ENCODE measurements at places on chromosomes 1 and 21.

DNA sequence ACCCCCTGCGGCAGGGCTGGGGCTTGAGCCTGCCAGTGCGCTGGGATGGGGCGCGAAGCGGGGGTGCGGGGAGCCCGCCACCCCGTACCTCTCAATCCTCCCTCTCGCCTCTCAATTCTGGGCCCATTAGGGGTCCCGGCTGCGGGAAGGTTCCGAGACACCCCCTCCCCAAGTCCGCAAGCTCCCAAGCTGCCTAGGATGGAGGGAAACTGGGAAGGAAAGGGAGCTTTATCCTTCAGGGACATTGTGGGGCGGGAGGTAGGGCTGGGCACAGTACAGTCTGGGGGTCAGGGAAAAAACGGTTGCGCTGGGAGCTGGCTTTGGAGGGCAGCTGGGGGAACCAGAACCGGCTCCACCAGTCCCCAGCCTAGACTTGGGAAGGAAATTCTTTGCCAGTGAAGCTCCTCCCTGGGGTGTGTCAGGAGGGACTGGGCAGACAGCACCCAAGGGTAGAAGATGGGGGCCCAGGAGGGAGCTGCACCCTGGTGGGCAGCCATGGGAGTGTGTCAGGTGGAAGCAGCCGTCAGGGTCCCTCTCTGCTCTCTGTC, 904 bp downstream of the GJB3 start:
- no peak for DNase-seq

DNA sequence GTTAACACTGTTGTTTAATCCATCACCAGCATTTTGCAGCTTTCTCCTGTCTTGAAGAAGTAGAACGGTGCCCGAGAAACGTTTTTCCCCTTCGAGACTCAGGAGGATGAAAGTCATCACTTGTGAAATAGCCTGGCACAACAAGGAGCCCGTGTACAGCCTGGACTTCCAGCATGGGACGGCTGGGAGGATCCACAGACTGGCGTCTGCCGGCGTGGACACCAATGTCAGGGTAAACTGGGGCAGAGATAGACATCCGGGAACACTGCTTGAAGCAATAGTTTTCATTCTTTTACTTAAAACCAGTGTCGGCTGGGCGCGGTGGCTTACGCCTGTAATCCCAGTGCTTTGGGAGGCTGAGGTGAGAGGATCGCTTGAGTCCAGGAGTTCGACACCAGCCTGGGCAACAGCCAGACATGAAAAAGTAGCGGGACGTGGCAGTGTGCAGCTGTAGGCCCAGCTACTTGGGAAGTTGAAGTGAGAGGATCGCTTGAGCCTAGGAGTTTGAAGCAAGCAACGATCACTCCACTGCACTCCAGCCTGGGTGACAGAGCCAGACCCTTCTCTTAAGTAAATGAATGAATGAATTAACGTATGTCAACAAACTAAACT, 945 bp downstream of the CHAF1B start:
- DNase-seq, result no peak

GRCh38 chr1:210499956-210500355, 171.3 kb downstream of the HHAT start:
- no peak for DNase-seq

- DNase-seq, result no peak
Measured at GRCh38 chr21:40299451-40299850, 432.2 kb downstream of the PCP4 start.

DNA sequence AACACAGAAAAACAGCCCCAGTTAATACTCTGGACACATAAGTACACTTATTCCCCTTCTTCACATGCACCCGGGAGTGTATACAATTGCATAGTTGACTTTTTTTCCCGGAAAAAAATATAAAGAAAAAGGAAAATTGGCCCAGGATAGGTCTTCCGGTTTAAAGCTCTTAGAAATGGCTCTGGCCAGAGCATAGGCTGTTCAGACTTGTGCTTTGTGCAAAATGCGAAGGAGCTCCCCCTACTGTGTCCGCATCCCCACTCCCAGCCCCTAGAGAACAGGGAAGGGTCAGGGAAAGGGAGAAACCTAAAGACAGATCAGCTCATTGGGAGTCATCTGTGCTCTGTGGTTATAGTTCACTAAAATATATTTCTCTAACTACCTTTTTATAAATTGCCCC, 5.5 kb upstream of the MTMR11 start:
- no peak for DNase-seq

DNA sequence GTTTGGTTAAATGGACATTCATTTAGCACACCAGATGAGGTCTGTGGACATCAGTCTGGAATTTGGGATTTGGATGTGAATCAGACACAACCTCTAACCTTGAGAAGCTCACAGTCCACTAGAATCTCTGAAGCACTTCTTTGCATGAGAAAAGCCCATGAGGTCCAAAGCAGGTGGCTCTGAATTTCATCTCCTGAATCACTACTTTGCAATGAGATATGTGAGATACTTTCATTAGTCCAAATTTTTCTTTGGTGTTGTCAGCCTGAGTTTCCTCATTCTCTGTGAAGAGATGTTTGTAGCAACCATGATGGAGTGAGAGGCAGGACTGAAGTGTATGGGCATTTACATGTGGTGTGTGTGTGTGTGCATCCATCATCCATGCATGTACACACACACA, 16.5 kb upstream of the LCE2D start:
- DNase-seq, result no peak

GRCh38 chr1:230270185-230270558, 156.0 kb downstream of the PGBD5 start:
- no peak for DNase-seq

DNA sequence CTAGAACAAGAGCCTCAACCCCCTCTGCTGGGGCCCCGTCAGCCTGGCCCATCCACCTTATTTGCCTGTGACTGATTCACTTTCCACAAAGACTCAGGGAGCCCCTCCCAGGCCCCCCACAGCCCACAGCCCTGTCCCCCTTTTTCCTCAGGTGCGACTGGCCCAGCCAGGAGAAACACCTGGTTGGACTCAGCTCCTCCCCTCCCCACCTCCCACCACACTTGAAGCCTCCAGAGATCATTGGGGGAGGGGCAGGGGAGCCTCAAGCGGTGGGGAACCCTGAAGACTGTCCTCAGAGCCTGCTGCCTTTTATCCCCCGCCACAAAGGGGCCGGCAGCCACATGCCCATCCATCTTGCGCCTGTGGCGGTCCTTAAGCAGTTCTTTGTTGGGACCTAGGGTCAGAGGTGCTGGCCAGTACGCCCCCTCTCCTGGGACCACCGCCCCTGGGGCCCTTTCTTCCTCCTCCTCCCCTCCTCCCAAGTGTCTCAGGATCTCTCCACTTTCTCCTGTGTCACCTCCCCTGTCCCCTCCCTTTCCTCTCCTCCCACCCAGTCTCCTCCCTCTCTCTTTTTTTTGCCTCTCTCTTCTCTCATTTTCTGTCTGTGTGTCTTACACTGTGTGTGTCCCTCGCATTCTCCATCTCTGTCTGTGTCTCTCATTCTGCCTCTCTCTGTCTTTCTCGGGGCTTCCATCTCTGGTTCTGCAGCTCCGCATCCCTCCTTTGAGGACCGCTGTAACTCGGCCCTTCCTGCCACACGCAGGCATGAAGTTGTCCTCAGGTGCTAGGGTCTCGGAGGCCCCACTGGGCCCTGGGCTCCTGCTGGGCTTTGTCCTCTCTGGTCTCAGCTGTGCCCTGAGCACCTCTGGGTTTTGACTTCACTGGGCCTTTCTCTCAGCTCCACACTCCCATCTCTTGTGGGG, 12.2 kb downstream of the CRABP2 start:
- no peak for DNase-seq

GRCh38 chr1:184752656-184753055, 2.0 kb downstream of the EDEM3 start:
- DNase-seq, result no peak

GRCh38 chr1:207918011-207918410, 7.1 kb upstream of the CD34 start:
- no peak for DNase-seq

DNA sequence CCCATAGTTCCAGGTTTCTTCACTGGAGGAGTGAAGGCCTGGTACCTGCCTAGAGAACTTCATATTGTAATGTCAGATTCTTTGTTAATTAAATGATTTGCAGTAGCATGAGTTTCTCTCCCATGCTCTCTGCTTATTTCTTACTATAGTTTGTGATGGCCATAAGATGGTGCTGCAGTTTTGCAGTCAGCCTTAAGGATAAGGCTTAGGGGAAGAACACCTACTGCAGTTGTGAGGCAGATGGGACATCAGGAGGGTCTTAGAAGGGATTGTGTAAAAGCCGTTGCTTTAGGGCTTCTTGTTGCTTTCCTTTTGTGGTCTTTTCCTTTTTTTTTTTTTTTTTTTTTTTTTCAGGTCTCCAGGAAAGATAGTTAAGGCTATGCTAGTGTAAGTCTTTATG, 61.8 kb downstream of the MACF1 start:
- no peak for DNase-seq

- DNase-seq, result no peak
Measured at GRCh38 chr1:174405219-174405618, 42.5 kb upstream of the GPR52 start.

DNA sequence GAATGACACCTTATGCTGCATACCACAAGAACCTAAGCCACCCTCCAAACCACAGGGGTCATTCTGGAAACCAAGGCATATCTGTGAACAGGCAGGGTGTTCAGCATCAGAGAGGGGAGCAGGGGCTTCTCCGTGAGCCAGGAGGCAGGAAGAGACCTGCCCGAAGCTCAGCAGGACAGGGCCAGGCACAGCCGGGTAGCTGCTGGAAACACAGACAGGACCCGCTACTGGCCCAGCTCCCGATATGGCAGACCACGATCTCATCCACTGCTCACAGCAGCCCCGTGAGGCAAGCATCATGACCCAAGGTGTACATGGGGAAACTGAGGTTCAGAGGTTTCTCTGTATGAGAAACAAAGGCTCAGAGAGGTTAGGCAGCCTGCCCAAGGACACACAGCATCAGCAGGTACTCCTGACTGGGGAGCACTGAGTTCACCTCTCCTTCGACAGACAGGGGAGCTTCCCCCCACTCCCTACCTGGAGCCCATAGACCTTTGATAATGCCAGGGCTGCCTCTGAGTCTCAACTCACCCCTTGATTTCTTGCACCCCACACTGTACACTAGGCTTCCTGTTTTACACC, 317.7 kb downstream of the MATN1 start:
- DNase-seq, result no peak

DNA sequence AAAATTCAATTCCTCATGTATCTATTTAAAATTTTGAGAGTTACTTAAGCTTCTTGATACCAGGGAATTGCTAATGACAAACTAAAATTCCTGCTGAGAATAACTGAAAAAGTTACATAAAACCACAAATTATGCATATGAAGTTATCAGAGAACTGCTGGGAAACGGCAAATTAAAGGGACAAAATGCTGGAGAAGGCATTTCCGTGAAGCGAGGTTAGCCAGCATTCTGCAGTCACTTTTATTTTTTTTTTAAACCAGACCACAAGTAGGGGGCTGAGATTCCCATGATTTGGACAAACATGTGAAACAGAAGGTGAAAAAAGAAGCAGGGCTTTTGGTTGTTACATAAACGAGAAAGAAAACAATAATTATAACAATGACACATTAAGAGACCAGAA, 737.6 kb upstream of the CHRM3 start:
- DNase-seq, result no peak

DNA sequence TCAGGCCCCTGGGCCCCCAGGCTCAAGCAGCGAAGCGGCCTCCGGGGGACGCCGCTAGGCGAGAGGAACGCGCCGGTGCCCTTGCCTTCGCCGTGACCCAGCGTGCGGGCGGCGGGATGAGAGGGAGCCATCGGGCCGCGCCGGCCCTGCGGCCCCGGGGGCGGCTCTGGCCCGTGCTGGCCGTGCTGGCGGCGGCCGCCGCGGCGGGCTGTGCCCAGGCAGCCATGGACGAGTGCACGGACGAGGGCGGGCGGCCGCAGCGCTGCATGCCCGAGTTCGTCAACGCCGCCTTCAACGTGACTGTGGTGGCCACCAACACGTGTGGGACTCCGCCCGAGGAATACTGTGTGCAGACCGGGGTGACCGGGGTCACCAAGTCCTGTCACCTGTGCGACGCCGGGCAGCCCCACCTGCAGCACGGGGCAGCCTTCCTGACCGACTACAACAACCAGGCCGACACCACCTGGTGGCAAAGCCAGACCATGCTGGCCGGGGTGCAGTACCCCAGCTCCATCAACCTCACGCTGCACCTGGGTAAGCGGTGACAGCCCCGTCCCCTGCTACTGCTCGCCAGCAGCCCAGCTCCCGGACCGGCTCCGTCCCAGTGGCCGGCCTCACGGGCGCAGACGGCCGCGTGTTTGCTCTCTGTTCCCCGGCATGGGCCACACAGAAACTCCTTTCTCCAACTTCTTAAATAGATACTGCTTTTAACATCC, 539 bp downstream of the LAMC1 start:
- DNase-seq, result no peak

DNA sequence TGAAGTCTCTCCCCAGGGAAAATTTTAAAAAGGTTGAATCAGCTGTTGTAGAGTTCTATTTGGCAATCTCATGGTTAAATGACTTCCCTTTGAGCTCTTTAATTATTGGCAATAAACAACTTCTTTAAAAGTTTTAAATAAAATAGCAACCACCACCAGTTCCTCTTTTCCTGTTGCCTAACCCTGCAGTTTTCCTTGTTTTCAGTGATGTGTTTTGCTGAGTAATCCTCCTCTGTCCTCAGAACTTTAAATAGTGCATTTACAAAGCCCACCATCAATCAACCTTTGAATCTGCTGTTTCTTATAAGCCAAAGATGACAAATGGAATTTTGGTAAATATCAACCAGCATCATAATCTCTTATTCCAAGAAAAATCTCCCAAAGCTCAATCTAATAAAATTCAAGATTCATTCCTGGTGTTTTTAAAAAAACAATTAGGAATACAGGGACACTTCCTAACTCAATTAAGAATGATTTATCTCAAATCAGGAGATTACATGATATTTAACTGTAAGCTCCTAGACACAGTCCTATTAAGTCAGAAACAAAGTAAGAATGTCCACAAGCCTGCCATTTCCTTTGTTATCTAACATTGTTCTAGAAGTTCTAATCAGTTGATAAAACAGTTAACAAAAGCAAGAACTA, 14.8 kb downstream of the AVPR1B start:
- DNase-seq, result no peak

DNA sequence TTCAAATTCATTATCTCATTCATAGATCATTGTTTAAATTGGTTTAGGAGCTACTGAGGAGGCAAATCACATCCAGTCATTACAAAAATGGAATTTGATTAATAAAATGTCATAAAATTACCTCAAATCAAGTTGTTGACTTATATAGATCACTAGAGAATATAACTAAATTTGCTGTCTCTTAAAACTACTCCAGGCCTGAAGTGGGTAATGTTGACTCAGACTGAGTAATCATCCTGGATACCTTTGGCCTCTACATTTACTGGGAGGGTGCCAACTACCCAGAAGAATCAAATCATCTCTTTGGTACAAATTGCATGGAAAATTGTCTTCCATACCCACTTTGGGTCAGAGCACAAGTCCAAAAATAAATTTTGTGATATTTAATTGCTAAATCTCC, 191.2 kb upstream of the GREM2 start:
- no peak for DNase-seq

GRCh38 chr1:9787702-9788101, 36.1 kb downstream of the CLSTN1 start:
- no peak for DNase-seq

GRCh38 chr1:201656311-201657032, 117.5 kb downstream of the NAV1 start:
- no peak for DNase-seq

- no peak for DNase-seq
Measured at GRCh38 chr21:38297194-38297631, 40.4 kb downstream of the KCNJ15 start.

Data from activated CD8-positive, alpha-beta memory T cell treated with anti-CD3 and anti-CD28 coated beads for 4 hours (primary cell).